ENCODE measurements at places on chromosomes 11 and 22.

DNA sequence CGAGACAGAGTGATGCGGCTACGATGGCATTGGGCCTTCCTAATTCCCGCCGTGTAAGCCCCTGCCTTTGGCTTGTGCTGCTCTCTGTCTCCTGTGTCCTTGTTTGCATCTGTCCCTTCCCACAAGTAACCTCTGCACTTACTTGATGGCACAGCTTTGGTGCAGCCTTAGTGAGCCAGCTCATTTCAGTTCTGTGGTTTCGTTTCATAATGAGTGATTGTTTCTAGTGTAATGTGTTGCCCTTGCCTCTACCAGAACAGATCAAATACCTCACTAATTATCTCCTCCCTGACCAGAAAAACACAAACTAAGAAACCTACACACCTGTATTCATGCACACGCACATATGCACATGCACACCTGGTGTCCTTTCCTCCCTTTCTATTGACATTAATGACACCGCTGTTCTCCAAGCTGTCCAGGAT is 58.8 kb downstream of the GRK3 start:
- DNase-seq, result no peak

DNA sequence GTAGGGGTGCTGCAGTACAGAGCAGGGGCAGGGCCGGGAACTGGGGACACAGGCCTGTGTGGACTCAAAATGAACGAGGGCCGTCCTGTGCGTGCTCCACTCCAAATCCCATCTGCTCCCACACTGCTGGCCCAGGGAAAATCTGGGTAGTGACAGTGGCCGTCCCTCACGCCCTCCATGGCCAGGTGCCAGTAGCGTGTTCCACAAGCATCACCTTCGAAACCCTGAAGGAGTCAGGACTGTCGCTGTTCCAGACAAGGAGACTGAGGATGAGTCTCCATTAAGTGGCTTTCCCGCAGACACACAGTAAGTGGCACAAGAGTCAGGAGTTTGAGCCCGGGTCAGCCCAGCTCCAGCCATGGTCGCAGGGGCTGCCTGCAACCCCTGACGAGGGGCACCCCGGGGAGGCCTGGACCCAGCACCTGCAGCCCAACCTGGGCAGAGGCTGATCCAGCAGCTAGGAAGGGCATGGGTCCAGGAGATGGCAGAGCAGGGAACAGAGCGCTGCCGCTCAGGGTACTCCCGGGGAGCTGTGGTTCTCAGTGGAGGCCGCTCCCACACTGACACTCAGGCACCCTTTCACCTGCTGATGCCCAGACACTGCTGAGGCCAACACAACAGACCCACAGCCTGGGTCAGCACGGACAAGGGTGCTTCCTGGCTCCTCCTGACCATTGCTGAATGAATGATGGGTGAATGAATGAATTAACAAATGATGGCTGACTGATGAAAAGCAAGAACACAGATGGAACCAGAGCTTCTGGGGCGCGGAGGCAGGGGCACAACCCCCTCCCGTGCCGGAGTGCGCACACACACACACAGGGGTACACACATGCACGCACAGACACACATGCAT is 35.3 kb downstream of the IGF2 start:
- DNase-seq, result no peak

- no peak for DNase-seq
Measured at GRCh38 chr22:41021061-41021612, 70.0 kb downstream of the RBX1 start.

- DNase-seq, result no peak
Measured at GRCh38 chr11:8997451-8997850, 6.3 kb downstream of the NRIP3 start.

GRCh38 chr11:22713336-22713735 is 46.9 kb downstream of the GAS2 start:
- no peak for DNase-seq

DNA sequence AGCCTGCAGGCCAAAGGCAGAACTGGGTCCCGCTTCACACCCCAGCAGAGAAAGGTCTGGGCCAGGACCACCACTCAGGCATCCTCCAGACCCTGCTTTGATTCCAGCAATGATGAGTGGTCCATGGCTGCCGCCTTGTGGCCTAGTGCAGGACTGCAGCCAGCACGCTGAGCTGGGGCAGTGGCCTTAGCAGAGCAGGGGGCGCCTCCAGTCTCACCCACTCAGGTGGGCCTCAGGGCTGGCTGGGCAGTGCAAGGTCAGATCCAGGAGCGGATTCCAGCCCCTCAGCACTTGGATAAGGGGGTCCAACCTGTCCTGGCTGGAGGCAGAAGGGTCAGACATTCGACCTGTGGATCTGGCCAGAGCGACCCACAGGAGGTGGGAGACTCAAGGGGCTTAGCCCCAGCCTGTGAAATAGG is 9.6 kb upstream of the PDE2A start:
- DNase-seq, result peak; percentile 40

DNA sequence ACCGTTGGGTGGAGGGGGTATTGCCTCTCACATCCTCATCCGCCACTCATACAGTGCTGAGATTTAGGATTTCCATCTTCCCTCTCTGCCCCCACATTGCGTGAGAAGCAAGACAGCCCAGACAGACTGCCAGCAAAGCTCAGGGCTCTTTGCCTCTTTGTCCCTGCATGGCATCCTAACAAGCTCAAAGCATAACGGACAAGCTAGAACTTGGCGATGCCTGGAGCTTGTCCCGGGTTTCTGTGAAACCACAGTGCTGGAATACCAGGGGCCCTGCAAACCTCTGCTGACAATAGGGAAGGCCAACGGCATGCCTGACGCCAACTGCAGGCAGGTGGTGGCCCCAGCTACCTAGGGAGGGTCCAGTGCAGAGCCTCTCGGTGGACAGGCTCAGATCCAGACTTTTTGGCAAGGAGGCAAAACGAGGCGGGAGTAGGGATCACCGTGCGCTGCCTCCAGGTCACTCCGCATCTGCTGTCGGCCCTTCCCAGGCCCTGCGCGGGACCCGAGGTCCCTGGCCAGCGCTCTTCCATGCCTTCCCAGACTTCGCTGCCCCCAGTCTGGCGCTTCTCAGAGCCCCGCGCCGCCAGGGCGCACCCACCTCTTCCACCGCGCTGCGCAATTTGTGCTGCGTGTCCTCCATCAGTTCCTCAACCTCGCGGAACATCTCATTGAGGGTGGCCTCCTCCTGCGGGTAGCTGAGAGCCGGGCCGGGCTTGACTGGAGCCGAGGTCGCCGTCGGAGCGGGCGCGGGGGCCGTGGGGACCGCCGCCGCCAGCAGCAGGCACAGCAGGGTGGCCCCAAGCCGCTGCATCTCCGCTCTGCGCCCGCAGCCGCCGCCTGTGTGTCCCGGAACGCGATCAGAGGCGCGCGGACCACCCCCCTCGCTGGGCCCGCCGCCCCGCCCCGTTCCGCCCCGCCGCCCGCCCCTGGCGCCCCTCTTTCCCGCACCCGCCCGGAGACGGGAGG is at the start of gene DKK3:
Gene DKK3, minus strand, starts transcription at position 858 of the 969 bp plus-strand sequence. Its CDS starts 44 bp downstream, at position 814.
- DNase-seq, result no peak

DNA sequence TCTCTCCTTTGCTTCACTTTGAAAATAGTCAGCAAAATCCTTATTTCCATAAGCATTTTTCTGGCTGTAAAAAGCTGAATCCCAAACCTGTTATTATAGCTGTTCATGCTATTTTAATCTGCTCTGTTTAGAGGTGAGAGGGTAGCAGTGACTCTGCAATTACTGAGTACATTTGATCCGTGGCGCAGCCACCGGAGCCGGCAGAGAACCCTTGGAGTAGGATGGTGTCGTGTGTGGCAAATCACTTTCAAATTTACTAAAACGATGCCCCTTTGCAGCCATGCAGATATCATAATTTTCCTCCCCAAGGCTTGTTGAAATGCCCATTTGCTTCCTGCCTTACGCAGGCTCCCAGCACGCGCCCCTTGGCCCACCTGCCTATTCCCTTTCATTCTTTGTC is 69.6 kb downstream of the ZBTB16 start:
- DNase-seq, result no peak

DNA sequence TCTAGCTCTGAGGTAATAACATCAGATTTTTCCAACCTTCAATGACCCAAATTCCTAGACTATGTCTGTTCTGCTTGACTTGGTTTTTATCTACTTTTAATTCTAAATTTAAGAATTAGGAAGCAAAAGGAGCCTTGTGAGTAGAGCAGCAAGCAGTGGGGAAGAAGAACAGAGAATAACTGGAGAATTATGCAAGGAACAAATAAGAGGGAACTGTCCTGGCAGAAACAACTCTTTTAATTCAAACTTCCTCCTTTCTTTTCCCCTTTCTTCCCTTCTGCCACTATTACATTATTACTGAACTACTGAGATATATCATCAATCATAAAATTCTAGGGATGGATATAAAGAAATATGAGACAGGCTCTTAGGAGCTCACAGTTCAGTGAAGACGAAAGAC is 276.1 kb downstream of the SBF2 start:
- DNase-seq, result no peak

GRCh38 chr11:73869332-73869949 is 7.2 kb downstream of the COA4 start:
- DNase-seq, result no peak

DNA sequence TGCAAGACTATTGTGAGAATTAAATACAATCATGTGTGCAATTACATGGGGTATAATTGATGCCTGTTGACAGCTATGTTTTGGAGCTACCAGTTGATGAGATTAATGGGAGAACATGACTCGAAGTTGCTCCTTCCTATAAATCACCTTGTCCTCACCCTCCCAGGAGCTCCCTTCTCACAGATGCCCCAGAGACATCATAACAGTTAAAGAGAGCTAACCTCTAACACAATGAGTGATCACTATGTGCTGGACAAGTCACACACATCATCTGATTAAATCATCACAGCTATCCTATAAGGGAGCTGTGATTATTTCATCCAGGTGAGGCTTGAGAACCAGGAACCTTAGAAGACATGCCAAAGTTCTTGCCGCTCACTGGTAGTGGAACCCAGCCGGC is 394.2 kb downstream of the NTM start:
- no peak for DNase-seq

- no peak for DNase-seq
Measured at GRCh38 chr11:69286374-69287371, 7.3 kb upstream of the MYEOV start.

DNA sequence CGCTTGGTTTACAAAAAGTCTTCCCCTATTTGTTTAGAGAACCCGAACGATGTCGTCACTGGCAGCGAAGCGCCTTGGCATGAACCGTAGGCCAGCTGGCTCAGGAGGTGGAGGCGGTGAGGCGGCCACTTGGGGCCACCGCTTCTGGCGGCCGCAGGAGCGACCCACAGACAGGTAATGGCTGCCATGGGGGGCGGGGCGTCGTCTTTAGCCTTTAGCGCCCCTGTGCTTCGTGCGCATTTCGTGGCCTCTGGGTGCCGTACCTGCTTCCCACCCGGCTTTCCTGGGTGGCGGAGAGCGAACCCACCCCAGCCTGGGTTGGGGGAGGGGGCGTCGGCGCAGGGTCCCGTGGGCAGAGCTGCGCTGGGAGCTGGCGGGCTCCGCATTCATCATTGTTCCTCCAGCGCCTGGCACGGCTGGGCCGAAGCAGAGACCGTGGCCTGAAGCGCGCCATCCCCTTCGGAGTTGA is 469 bp upstream of the OSBP2 start:
- peak; percentile 37 for DNase-seq

GRCh38 chr11:65593518-65594414 is 1.8 kb downstream of the KCNK7 start:
- DNase-seq, result no peak

DNA sequence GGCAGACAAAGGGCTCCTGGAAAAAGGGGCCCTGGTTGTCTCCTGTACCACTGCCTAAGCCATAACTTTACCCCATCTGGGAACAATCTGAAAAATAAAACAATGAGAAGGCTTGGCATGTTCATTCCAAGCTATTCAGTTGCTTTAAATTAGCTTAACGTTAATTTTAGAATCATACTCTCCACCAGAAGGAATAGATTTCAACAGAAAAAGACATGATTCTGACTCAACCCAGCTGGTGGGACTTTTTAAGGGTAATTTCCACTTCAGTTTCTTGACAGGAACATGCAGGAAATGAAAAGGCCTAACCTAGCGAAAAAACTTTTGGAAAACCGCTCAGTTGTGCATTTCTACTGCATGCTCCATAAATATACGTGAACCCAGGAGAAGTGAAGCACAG is 7.9 kb downstream of the SF3A1 start:
- DNase-seq, result no peak

DNA sequence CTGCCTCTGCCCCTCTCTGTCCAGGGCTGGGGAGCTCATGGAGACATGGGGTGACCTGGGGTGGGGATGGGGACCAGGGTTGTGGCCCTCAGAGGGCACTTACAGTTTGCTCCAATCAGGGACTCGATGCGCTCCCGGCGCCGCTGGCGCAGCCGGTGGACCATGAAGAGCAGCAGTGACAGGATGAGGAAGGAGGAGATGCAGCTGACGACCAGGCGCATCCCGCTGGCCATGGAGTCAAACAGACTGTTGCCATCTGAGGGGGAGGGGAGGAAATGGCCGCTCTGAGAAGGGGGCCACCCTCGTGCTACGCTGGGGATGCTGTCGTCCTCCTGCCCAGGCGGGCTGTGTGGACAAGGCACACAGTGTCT is 80.5 kb downstream of the DGCR2 start:
- no peak for DNase-seq

GRCh38 chr11:74641905-74642304 is 49.5 kb downstream of the POLD3 start:
- DNase-seq, result no peak

GRCh38 chr22:19986011-19986409 is 30.6 kb downstream of the ARVCF start:
- no peak for DNase-seq

GRCh38 chr11:57336111-57336666 is 497 bp upstream of the SSRP1 start:
- DNase-seq, result no peak

GRCh38 chr22:29393019-29393608 is 4.7 kb upstream of the AP1B1 start:
- no peak for DNase-seq

- DNase-seq, result no peak
Measured at GRCh38 chr11:87043894-87044293, 6.2 kb downstream of the TMEM135 start.

DNA sequence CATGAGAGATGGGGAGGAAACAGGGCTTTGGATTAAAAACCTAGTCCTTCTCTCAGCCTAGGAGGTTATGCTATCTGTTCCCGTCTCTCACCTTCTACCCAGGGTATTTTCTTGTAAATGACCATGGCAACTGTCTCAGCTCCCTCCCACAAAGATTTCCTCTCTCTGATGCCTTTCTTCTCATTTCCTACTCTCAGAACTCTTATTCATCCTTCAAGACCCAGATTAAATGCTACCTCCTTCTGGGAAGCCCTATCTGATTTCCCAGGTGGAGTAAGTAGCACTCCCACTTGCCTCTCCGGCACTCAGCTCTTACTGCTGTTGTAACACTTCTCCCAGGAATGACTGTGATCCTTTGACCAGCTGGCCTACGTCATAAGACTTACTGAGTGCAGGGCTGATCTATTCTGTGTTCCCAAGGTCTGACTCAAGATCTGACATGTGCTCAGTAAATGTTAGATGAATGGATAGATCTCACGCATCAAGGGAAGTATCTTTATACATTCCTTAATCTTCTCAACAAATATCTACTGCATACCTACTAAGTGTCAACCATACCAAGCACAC is 175.0 kb downstream of the TENM4 start:
- DNase-seq, result no peak

Measured in CD4-positive, alpha-beta T cell treated with Interleukin-6 at 100 ng/mL for 8 hours (primary cell).